ENCODE measurements at places on chromosomes 4 and X. TPM values are rescaled to one million over a fixed set of nuclear protein-coding genes. Genes with fewer than 3 reads are reported as not detected.

Gene GABRE
- not detected for polyA plus RNA-seq

Gene PF4V1
- not detected for polyA plus RNA-seq

DNA sequence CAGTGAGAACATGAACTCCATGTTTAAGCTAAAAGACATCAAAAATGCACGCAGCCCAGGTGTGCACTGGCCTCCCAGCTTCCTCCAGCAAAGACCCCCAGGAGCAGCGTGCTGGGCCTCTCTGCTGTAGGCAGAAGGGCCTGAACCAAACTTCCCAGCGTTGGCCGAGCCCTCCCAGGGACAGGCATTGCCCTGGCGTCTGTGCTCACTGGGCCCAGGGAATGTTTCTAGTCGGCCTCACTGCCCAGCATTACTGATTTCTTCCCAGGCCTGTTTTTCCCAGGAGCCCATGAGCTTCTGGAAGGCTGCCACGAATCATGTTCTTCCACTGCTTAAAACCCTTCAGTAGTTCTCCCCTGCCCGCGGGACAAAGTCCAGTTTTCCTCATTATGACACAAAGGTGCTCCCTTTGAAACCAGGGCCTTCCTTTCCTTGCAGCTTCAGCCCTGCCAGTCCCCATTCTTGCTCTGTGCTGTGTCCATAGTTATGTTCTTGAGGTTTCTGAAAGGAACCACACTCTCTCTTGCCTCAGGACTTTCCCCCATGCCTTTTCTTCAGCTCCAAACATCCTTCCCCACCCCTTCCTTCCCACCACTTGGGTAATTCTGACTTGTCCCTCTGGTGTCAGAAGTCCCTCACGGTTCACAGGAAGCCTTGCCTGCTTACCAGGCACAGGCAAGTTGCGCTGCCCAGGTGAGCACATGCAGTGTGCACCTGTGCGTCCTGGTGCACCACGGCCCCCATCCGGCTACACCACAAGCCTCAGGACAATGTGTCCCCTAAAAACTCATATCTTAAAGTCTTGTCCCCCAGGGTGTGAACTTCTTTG, 93.4 kb upstream of the ENPP6 start:
- H3K4me3 ChIP-seq = no peak overlapping the region
- no peaks in the 10 kb centered on the region for H3K27me3 ChIP-seq
- H3K36me3 ChIP-seq = no peaks in the 10 kb centered on the region
- peaks cover 15% of the 10 kb centered on the region for H3K4me1 ChIP-seq
- DNase-seq = no peak

GRCh38 chr4:141290771-141291170, 70.1 kb downstream of the ZNF330 start:
- no peak for DNase-seq
- no peak overlapping the region for H3K4me3 ChIP-seq
